ENCODE measurements at places on chromosomes 13 and 19. TPM values are rescaled to one million over a fixed set of nuclear protein-coding genes. Genes with fewer than 3 reads are reported as not detected.

- no peaks in the 10 kb centered on the region for H3K27me3 ChIP-seq
- no peak overlapping the region for H3K27ac ChIP-seq
Measured at GRCh38 chr13:23909606-23910005, 12.3 kb upstream of the C1QTNF9B start.

DNA sequence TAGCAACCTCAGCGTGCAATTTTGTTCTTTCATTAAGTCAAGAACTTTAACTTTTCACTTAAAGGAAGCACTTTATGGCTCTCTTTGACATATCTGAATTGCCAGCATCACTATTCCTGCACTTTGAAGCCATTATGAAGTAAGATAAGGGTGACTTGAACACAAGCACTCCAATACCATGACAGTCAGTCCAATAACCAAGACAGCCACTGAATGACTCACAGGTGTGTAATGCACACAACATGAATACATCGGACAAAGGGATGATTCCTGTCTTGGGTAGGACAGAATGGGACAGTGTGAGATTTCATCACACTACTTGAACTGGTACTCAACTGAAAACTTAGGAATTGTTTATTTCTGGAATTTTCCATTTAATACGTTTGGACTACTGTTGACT is 233.7 kb upstream of the IPO5 start:
- no peaks in the 10 kb centered on the region for H3K36me3 ChIP-seq
- H3K27ac ChIP-seq = no peak overlapping the region
- H3K27me3 ChIP-seq = no peaks in the 10 kb centered on the region
- no peak overlapping the region for H3K4me3 ChIP-seq
- H3K4me1 ChIP-seq = no peaks in the 10 kb centered on the region
- no peak for DNase-seq

- no peak overlapping the region for H3K4me3 ChIP-seq
- no peak for DNase-seq
- no peaks in the 10 kb centered on the region for H3K4me1 ChIP-seq
Measured at GRCh38 chr19:51103926-51104341, 4.3 kb downstream of the CTU1 start.

DNA sequence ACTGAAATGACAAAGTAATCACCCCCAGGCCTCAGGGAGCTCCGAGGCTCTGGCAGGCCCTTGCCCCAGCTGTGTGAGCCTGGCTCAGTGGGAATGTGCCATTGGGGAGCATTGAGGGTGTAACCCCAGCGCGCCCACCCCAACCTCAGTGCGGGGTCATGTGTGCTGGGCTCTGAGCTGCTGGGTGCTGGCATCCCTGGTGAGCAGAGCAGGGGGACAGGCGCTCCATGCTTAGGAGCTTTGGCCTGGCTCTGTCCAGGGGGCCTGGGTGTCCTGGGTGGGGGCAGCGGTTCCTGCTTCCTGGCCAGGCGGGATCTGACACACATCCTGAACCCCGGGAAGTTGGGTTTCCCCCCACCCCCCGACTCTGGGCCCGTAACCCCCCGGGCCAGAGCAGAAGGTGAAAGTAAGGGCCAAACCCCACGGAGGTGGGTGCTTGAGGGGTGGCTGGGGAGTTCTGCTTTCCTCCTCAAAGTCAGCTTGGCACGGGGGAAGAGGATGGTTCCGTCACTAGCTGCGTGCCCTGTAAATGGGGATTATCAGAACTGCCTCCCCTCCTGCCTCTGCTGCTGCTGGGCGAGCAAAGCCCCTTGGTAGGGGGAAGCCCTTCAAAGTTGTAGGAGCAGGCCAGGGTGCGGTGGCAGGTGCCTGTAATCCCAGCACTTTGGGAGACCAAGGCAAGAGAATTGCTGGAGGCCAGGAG is 1.7 kb downstream of the LRP3 start:
- DNase-seq = no peak
- no peak overlapping the region for H3K4me3 ChIP-seq
- H3K36me3 ChIP-seq = no peaks in the 10 kb centered on the region
- no peak overlapping the region for H3K27ac ChIP-seq

DNA sequence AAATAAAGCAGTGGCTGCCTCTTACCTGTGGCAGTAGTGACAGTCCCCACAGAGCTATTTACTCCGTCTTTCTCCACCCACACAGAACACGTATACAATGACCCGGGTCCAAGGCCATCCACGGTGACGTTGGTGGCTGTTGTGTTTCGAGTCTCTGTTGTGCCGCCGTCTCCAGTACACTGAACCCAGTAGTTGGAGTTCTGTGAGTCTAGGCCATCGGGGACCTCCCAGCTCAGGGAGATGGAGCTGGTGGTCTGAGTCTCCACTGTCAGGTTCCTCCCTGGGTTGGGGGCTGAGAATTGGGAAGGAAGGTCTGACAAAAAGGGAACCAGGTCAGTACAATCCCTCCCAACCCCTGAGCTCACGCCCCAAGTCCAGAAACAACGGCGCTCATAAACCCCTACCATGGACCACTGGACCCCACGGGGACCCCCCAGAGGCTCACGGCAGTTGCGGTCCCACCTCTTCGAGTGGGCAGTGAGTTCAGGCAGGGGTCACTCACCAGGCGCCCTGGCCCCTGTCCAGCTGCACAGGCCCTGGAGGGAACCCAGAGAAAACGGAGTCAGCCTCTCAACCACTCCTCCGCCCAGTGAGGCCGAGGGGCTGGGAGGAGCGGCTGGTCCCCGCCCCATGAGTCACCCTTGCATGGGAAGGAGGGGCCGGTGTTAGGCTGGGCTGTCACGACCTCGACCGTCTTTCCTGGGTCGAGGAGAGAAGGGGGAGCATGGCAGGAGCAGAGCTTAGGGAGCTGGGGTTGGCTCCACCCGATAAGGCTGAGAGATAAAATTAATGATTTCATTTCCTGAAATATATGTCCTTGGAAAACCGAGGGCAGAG is 2.4 kb downstream of the PTPRH start:
- H3K4me1 ChIP-seq = no peaks in the 10 kb centered on the region
- no peak overlapping the region for H3K27ac ChIP-seq
- H3K4me3 ChIP-seq = no peak overlapping the region
- no peaks in the 10 kb centered on the region for H3K36me3 ChIP-seq
- H3K27me3 ChIP-seq = no peaks in the 10 kb centered on the region
- DNase-seq = peak; percentile 41

DNA sequence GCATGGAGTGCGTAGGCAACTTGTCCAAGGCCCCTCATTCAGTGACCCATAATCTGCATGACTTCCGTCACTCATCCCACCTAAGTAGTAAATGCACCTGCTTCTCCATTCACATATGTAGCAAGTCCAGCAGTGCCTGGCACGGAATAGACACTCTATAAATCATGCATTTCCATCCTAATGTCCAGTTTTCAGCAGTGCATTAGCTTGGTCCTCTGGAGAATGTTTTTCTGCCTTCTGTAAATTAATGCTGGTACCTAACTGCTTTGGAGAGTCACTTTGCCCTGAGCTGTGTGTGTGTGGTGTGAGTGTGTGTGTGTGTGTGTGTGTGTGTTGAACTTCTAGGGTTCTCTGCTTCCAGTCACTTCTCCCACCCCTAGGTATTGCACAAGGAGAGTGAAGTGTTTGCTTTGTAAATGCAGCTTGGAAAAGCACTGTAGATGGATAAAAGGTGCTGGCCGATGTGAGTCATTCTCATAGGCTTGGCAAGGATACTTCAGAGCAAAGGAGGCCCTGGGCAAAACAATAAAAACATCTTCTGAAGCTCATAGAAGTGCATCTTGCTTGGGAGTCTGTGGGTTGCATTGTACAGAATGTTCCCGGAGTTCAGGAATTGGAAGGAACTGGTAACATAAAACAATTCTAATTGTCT is 181.8 kb downstream of the KATNAL1 start:
- H3K36me3 ChIP-seq = no peaks in the 10 kb centered on the region
- H3K4me1 ChIP-seq = no peaks in the 10 kb centered on the region
- peak overlapping the region; percentile 15 for H3K27ac ChIP-seq
- no peaks in the 10 kb centered on the region for H3K27me3 ChIP-seq
- no peak overlapping the region for H3K4me3 ChIP-seq

DNA sequence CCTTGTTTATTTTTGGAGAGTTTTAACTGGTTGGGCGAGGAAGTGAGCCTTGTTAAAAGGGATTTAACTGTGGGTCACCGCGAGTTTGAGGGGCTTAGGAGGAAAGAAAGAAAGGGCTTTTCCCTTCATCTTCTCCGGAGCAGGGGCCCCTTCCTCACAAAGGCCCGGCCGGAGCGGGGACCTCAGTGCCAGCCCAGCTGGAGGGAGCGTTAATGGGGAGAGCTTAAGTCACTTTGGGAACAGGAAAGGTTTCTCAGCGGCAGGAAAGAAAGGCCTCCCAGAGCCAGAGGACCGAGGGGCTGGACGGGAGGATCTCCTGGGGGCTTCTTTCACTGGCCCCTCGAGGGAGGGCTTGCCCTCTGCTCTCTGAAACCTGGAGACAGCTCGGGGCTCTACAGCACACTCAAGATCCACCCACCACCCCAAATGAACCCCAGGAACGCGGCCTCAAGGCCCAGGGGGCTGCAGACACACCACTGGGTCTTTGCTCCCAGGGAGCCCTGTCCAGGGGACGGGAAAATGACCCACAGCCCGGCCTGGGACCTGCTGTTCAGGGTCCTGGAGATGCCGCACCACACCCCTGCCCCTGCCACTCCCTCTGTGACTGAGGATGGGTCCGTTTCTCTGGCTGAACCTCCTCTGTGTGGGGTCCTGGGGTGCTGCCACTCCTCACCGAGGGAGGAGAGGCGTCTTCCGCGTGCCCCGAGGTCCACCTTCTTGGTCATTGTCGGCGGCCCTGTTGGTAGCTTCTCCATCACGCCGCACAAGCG is 128.3 kb downstream of the URI1 start:
- H3K4me3 ChIP-seq = no peak overlapping the region
- H3K27ac ChIP-seq = no peak overlapping the region
- H3K36me3 ChIP-seq = no peaks in the 10 kb centered on the region
- no peaks in the 10 kb centered on the region for H3K27me3 ChIP-seq
- H3K4me1 ChIP-seq = no peaks in the 10 kb centered on the region

DNA sequence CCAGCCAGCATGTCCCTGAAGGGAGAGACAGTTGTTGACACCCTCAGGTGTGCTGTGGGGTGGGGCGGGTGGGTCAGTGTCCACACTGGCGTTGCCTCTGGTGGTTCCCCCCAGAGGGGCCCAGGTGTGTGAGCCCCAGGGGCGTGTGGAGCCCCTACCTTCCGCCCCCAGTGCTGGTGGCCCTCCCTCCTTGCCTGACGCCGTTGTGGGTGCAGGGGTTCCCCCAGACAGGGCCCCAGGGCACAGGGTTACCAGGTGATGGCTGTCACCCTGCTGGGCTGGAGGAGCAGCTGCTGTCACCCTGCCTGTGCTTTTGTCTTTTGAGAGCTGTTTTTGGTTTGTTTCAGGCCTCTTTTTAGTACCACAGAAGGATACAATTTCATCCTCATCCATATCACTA is 27.2 kb downstream of the ATP4B start:
- H3K4me3 ChIP-seq = no peak overlapping the region
- no peak for DNase-seq
- H3K27me3 ChIP-seq = no peaks in the 10 kb centered on the region
- H3K36me3 ChIP-seq = peaks cover 41% of the 10 kb centered on the region

DNA sequence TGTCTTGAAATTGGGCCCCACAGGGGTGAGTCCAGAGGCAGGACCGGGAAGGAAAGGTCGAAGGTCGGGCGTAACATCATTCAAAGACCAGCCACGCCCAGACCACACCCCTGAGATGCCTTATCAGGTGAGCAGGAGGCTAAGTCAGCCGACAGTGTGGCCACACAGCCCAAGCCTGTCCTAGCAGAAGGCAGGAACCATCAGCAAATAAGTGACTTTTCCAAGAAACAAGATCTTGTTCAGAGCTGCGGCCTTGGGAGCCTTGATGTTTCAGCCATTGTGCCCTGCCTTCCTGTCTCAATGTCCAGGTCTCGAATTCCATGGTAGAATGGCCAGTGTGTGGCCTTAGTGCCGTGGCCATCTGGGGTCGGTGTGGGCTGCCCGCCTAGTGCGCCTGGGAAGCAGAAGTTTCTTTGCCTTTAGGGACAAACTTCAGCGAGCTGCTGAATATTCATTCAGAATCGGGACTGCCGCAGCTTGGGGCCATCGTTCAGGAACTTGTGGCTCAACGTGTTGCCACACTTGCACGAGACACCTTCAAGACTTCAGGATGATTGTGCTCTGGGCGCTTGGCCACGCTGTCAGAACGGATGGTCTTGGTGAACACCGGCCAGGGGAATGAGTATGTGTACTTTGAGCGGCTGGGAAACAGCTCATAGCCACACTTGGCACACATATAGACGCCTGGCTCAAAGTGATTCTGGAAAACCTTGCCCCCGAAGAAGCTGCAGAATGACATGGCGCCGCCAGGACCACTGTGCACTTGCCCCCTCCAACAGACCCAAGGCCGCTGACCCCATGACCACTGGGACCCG is 6.1 kb upstream of the IFNL4 start:
- H3K27me3 ChIP-seq = peaks cover 13% of the 10 kb centered on the region
- no peaks in the 10 kb centered on the region for H3K36me3 ChIP-seq
- no peak overlapping the region for H3K27ac ChIP-seq
- DNase-seq = no peak

GRCh38 chr19:31761281-31761913 is 412.2 kb upstream of the TSHZ3 start:
- no peaks in the 10 kb centered on the region for H3K4me1 ChIP-seq
- no peaks in the 10 kb centered on the region for H3K36me3 ChIP-seq
- H3K4me3 ChIP-seq = no peak overlapping the region
- DNase-seq = no peak
- H3K27me3 ChIP-seq = no peaks in the 10 kb centered on the region

DNA sequence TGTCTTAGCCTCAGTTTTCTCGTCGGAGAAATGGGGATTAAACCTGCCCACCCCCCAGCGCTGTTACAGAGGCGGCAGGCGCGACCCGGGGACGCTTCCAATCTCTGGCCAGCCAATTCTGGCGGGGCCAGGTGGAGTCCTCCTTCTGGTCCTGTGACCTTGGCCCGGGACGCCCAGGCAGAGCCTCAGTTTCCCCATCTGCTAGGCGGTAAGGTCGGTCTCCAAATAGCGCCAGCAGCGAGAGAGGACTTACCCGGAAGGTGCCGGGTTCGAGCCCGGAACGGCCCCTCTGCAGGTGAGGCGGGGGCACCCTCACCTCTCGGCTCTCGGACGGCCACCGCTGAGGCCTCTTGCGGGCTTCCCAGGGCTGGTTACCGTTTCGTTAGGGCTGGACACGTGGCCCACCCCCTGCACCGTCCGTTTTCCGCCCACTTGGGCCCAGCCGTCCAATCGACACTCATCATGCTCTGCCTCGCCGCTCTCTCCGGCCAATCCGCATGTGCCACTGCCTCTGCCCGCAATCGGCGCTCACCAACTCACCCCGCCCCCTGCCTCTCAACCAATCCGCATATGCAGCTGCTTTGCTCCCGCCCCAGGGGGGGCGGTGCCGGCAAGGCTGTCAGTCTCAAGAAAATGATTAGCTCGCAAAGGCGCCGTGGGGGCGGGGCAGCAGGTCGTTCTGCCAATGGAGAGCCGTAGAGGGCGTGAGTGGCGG is at the start of gene ISOC2:
TSS of gene ISOC2 (minus strand) at position 384 of the 715 bp plus-strand sequence. CDS start 5,156 bp downstream, outside the sequence.
- DNase-seq = peak; percentile 100
- peaks cover 2% of the 10 kb centered on the region for H3K4me1 ChIP-seq
- H3K4me3 ChIP-seq = peak within 1 kb of the TSS; percentile 83

DNA sequence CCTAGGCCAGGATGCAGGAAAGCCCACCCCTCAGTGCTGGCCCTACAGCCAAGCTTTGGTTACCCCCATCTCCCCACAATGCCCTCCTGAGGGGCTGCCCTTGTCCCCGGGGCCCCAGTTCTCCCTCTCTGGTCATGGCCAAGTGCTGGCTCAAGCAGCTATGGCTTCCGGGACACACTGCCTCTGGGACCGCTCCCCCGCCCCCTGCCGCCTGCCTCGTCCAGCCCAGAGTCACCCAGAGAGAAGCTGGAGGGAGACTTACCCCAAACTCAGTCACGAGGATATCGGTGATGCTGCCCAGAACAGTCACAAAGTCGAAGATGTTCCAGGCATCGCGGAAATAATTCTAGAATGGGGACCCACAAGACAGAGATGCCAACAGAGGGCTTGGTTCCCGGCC is 94.7 kb downstream of the IER2 start:
- no peaks in the 10 kb centered on the region for H3K36me3 ChIP-seq
- H3K4me3 ChIP-seq = no peak overlapping the region
- H3K27ac ChIP-seq = no peak overlapping the region
- H3K27me3 ChIP-seq = no peaks in the 10 kb centered on the region
- H3K4me1 ChIP-seq = no peaks in the 10 kb centered on the region

The RFPL4A gene
- not detected for total RNA-seq
